ENCODE measurements at places on chromosomes 3 and 15.

DNA sequence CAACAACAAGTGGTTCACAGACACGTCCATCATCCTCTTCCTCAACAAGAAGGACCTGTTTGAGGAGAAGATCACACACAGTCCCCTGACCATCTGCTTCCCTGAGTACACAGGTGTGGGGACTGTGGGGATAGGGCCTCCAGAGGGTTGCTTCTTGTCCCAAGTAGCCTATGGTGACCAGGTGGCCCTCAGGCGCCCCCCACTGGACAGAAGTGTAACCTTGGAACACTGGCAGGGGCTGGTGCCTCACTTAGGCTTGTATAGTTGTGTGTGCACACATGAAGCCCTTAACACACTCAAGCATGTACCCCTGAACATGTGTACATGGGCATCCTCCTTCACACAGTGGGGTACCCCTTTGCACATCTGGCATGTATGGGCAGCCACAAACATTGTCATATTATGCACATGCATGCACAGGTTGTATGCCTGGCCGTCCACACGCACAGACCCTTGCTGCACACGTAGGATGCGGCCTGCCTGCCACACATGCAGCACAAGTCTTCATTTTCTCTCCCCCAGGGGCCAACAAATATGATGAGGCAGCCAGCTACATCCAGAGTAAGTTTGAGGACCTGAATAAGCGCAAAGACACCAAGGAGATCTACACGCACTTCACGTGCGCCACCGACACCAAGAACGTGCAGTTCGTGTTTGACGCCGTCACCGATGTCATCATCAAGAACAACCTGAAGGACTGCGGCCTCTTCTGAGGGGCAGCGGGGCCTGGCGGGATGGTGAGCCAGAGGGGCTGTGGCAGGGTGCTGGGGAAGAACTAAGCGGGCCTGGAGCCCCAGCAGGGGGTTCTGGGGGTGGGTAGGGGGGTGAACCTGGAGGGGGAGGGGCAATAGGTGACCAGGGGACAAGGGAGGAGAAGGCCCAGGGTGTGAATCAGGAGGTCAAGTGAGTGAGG, 11.7 kb upstream of the SEMA3B start:
- no peak for DNase-seq

GRCh38 chr3:78972617-78973301, 795.0 kb downstream of the ROBO1 start:
- no peak for DNase-seq

DNA sequence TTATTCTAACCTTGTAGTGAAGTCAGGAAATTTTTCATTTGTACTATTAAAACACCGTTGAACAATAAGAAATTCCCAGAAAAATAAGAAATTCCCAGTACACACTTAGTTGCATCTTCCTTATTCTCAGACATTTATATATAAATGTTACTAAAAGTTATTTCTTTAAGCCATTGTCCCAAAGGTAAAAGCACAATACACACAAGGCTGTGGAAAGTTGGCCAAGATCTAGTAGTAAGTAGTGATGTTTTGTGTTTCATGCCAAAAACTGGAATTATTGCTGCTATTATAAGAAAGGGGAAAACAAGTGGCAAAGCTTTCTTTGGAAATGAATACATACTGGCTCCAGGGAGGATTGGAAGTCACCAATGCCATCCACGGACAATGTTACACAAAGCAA, 802.5 kb upstream of the DPPA4 start:
- DNase-seq = no peak

DNA sequence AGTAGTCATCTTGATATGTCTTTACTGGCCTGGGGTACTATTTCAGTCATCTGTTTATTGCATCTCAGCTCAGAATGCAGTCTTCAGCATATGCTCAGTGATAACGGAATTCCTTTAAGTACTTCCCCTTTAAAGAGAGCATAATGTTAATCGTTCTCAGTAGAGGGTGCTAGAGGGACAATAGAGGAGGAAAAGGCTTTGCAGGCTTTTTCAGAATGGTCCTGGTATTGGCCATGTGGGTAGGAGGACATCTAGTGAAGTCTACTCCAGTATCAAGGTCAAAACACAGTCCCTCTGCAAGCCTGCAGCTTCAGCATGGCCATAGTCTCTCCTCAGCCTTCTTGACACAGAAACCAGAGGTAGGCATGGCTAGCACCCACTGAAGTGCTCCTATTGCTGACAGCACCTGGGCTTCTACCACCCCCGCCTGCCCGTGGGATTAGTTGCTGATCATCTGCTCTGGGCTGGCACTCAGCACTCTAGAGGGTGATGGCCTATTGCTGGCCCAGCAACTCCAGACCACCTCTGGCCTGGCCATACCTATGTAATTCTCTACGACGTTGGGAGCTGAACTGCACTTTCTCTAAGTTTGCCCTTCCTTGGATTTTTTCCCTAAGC, 65.4 kb downstream of the KCNH8 start:
- DNase-seq = no peak

GRCh38 chr3:45972534-45973402, 22.9 kb downstream of the FYCO1 start:
- peak; percentile 90 for DNase-seq

DNA sequence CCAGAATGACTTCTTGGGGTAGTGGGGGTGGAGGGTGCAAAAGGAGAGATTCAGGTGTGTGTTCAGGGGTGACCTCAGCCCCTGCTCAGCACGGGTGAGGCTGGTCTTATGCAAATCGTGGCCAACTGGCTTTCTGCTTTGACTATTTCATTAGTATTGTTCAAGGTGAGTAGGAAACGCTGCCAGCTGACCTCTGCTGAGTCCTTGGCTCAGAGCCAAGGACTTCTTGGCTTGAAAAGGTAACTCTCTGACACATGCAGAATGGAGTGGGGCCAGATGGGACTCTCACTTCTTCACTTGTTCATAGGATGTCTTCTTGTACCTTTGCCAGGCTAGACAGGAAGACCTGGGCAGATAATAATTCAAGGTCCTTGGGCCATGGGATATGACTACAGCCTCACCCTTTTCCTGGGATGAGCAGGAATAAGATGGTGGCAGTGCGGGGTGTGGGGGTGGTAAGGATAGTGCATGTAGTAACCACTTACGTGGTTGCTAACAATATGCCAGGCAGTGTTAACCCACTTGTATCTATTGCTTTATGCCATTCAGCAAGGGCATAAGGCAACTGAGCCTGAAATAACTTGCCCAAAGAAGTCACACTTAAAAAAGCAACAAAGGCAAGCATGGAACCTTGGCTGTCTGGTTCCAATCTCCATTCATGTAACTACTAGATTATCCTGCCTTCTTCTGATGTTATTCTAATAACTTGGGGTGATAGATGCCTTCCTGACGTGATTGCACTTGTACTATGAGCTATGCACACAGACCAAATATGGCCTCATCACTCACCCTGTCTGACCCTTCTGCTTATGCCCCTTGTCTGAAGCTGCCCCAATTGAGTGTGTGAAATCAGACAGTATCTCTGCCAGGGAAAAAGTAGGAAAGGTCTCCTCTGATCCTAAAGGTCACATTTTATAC, 193.1 kb downstream of the NR1D2 start:
- no peak for DNase-seq

- peak; percentile 45 for DNase-seq
Observed at GRCh38 chr15:84747416-84748273, 747 bp upstream of the ZNF592 start.

GRCh38 chr3:63519426-63519825, 133.0 kb upstream of the SNTN start:
- DNase-seq = no peak

DNA sequence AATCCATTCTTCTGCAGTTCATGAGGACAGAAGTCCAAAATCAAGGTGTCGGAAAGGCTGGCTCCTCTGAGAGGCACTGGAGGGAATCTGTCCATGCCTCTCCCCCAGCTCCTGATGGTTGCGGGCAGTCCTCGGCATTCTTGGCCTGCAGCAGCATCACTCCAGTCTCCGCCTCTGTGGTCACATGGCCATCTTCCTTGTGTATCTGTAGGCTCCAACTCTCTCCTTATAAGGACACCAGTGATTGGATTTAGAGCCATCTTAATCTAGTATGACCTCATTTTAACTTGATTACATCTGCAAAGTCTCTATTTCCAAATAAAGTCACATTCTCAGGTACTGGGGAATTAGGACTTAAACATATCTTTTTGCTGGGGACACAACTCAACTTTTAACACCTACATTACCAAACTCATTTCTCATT, 56.0 kb upstream of the FLNB start:
- peak; percentile 94 for DNase-seq

- DNase-seq = no peak
Observed at GRCh38 chr3:71893122-71893521, 108.2 kb upstream of the PROK2 start.

- DNase-seq = peak; percentile 47
Observed at GRCh38 chr3:32313723-32314473, 75.4 kb downstream of the CMTM8 start.

GRCh38 chr3:9955611-9956352, 3.6 kb upstream of the PRRT3 start:
- no peak for DNase-seq

DNA sequence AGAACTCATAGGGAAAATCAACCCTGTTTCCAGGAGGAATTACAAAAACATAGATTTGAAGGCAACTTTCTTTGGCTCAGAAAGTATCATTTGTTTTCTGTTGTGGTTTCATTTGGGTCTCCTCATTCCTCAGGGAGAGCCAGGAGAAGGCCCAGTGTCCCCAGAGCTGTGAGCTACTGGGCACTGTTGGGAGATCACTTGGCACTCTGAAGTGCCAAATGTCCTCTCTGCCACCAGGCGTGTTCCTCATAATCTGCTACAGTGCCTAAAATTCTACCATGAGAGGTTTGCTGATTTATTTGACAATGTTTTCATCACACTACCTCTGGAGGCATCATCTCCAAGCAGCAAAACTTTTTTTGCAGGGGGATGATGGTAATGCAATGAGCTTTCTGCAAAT, 17.4 kb upstream of the TNFAIP8L3 start:
- no peak for DNase-seq

DNA sequence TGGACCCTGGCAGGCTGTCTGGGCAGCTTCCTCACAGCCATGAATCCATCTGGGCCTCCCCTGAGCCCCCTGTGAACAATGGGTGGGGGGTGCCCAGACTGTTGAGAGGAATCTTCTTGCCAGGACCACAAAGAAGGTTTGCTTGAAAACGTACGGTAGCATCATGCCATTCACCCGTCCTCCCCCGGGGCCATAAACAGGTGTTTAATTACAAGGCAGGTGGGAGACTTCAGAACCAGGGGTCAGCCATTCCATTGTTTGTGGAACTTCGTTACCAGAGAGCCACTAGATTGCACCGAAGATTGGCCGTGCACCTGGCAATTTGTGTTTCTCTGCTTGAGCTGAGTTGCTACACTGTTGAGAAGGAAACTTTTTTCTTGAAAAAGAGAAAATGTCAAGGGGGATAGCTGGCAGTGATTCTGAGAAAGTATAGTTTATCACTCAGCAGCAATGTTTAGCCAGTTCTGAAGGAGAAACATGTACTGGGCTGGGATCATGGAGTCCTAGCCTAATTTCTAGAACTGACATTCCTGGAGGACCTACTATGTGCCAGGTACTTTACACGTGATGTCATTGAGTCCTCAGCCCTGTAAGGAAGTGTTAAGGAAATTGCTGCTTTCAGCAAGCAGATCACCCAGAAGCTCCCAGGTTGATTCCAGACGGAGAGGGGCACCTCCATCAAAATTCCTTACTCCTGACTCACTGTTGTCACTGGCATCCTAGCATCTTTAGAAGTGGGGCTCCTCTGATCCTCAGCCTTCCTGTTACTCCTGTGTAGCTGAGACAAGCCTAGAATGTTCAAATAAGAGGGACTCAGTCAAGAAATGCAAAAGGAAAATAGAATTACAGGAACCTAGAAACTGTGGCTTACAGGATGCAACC, 103.8 kb upstream of the UBE2E1 start:
- DNase-seq = peak; percentile 68

- DNase-seq = peak; percentile 9
Observed at GRCh38 chr3:63387568-63387967, 109.5 kb downstream of the SYNPR start.

- DNase-seq = no peak
Observed at GRCh38 chr15:33526532-33526931, 215.8 kb downstream of the RYR3 start.

All from kidney glomerular epithelial cell (primary cell).